ENCODE measurements at places on chromosomes 7 and 10.
A peak's percentile ranks its signal among the peaks of the same experiment; 100 is the strongest.

GRCh38 chr7:75968012-75968411 is 26.4 kb downstream of the TMEM120A start:
- no peak for DNase-seq

- no peak for DNase-seq
These were observed 23.4 kb upstream of the ARHGAP12 start for GRCh38 chr10:31952066-31952465.

- DNase-seq = peak; percentile 52
These were observed 37.0 kb upstream of the CCSER2 start for GRCh38 chr10:84291384-84291783.

DNA sequence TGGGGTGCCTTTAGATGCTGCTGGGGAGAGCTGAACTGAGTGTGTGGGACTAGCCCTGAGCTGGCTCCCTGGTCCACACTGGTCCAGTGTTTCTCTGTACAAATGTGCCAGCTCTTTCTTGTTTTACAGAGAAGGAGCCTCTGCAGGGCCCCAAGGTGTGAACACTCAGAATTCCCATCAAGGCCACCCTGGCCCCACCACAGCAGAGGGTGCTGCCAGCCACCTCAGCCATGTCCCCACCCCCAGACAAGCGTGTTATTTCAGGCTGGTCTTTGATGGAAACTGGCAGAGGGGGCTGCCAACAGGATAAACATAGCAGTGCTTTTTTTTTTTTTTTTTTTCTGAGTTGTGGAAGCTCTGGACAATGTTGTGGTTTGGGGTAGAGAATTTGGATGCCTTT is 68.5 kb upstream of the LRRC18 start:
- no peak for DNase-seq

GRCh38 chr7:106766551-106766950 is 98.5 kb upstream of the PIK3CG start:
- no peak for DNase-seq

DNA sequence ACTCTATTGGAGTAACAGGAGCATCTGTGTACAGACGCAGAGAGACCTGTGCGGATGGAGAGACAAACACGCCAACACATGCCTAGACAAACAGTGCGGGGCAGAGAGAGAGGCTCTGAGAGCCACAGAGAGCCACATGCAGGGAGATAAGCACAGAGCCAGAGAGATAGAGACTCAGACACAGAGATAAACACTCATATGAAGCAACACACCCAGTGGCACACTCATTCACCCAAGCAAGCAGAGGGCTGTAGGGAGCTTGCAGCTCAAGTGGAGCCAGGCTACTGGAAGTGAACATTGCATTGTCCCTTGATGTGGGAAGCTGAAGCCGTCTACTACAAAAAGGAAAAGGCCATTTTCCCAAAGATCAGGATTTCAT is 46.6 kb upstream of the PODXL start:
- no peak for DNase-seq

GRCh38 chr7:2979201-2979631 is 64.5 kb downstream of the CARD11 start:
- DNase-seq = no peak

- no peak for DNase-seq
These were observed 19.5 kb downstream of the HDAC9 start for GRCh38 chr7:18515067-18515466.

DNA sequence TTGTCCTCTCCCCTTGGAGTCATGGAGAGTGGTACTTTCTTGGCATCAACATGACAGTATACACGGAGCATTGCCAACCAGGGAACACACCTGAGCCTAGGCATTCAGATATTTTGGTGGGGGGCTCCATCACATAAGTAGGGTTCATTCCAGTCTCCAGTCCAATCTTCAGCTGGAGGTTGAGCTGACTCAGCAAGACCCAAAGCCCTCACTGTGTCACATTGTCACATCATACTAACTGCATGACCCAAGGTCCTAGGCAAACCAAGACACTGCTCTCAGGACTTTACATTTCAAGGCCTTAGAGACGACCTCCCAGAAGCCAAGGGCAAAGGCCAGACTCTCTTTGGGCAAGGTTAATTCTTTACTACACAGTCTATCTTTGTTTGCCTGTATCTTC is 190.1 kb downstream of the TMEM178B start:
- no peak for DNase-seq

DNA sequence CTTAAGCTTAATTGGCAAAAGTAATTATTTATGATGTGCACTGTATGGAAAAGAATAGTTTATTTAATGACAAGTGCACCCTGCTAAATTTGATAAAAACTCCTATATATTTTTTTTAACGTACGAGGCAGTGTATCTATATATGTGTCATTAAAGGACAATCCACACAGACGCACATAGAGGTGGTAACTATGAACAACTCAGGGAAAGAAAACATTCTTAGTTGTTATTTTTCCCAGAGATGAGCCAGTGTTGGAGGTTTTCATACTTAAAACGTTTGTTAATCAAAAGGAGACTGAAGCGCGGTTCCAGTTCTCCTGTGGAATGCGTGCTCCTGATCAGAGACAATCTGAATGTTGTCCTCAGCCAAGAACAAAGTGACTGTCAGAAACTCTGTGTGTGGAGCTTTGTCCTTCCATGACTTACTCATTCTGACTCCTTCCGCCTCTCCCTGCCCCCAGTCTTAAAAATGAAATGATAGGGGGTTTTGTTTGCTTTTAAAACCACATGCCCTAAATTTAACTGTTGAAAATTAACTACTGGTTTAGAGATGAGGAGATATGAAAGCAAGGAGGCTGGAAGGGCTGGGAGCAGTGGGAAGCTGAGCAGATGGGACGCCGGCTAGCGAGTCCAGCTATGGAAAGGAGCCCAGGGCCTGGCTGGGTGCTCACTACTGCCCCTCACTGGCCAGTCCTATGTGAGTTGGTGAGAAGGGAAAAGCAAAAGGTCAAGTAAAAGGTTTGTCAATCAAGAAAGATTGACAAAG is 99.6 kb downstream of the SVIL start:
- peak; percentile 95 for DNase-seq

GRCh38 chr10:16787361-16787791 is 29.8 kb downstream of the RSU1 start:
- DNase-seq = no peak

DNA sequence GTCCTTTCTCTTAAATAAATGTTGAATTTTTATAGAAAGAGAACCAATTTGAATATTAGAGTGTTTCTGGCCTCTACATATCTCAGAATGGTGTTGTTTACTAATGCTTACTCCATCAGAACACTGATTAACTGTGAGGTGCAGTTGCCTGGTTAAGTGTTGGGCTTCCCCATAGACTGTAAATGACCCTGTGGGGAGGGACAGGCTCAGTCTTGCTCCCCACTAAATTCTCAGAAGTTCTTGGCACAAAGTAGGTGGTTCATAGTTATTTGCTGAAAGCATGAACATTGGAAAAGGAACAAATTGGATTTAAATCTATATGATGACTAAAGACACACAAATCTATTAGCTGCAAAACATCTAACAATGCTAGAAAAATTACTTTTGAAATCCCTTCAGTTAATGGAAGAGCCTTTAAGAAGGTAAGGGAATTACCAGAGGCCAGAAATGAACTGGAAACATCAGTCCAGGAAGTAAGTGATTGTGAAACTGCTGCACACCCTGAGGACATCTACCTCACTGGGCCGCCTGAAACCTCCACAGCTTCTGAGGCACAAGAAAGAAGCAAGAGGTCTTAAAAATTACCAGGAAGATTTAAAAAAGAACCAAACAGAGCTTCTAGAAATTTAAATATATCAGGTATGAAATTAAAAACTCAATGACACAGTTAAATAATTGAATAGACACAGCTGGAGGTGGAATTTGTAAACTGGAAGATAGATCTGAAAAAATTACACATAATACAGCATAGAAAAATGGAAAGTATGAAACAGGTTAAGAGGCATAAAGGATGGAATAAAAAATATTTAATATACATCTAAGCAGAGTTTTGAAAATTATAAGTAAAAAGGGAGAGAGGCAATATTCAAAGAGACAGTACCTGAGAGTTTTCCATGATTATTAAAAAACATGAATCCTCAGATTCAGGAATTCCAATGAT is 17.8 kb upstream of the COMTD1 start:
- no peak for DNase-seq

- no peak for DNase-seq
These were observed 303.7 kb downstream of the INHBA start for GRCh38 chr7:41399171-41399570.

DNA sequence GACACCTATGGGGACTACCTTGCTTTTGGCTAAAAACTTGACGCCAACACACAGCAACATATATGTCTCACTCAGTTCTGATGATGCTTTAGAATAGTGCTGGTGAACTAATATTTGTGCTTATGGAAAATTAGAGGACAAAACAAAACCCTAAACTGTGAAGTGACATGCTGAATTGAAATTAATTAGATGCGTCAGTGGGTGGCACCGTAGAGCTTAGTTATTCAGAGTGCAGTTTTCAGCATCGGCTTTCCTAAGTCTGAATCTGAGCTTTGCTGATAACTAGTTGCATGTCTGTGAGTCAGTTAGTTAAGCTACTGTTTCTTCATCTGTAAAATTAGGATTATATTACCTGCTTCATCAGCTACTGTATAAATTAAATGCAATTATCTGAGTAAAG is 245.0 kb upstream of the SORCS1 start:
- peak; percentile 23 for DNase-seq

GRCh38 chr10:7611909-7612308 is 54.9 kb downstream of the ITIH5 start:
- no peak for DNase-seq

DNA sequence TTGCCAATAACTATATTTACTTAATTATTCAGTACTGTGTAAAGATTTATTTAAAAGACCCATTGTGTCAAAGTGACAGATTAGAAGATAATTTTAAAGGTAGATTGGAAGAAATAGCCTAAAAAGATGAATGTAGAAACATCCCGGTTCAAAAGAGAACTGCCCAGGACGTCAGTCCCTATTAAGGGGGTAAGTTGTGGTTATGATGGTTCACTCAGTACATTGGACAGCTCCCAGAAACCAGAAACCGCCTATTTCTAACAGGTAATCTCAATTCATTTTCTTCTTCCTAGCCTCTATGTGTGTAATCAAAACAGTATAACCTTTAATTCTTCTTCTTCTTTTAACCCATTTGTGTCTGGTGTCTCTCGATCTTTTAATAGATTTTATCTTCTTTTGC is 1.5 kb upstream of the FERD3L start:
- DNase-seq = peak; percentile 5

GRCh38 chr7:100155553-100156317 is 2.8 kb downstream of the TRAPPC14 start:
- no peak for DNase-seq

- DNase-seq = no peak
These were observed 1.7 kb downstream of the IGF2BP3 start for GRCh38 chr7:23468526-23469149.

All from HT1080 (cell line).